ENCODE measurements at places on chromosomes 5 and 9.

- DNase-seq: peak; percentile 26
These were observed 206.8 kb downstream of the SAXO1 start for GRCh38 chr9:18826248-18826647.

DNA sequence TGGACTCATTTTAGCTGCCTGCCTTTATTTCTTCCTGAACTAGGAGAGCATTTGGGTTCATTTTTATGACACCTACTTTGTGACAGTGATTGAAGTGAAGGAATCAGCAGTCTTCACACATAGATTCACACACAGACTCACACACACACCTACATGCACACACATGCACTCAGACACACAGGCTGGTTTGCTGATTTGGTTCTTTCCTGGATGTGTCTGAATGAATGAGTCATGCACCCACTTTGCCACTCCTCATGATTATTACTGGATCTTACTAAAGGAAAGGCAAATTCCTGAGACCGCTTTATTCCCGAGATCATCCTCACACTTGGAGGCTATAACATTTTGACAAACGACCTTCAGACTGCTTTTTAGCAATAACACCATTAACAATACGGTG, 529.5 kb downstream of the AGTPBP1 start:
- DNase-seq: no peak

- peak; percentile 56 for DNase-seq
These were observed 466.1 kb downstream of the TLR4 start for GRCh38 chr9:118170032-118170955.

GRCh38 chr9:83636813-83637212, 13.9 kb downstream of the IDNK start:
- no peak for DNase-seq

- DNase-seq: no peak
These were observed 82.2 kb downstream of the SMIM23 start for GRCh38 chr5:171867786-171868185.

DNA sequence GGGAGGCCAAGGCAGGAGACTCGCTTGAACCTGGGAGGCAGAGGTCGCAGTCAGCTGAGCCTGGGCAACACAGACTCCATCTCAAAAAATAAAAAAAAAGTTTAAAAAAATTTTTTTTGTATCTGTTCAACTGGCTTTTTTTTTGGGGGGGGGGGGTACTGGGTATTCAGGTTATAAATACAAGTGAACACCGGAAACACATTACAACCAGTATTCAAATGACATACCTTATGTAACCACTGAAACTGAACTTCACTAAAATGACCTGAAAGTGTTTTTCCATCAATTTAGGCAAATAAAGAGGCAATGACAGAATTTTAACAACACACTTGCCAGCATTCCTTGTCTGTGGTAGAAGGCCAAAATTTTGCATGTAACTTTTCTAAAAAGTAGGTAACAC, 33.5 kb downstream of the STRBP start:
- DNase-seq: no peak

GRCh38 chr5:97480313-97480712, 297.3 kb upstream of the RIOK2 start:
- no peak for DNase-seq

- DNase-seq: no peak
These were observed 402.1 kb upstream of the SEMA6A start for GRCh38 chr5:116976767-116977166.

GRCh38 chr9:27430750-27431535, 93.1 kb upstream of the IFNK start:
- no peak for DNase-seq

- DNase-seq: no peak
These were observed 365.7 kb upstream of the PRR16 start for GRCh38 chr5:120098426-120098825.

DNA sequence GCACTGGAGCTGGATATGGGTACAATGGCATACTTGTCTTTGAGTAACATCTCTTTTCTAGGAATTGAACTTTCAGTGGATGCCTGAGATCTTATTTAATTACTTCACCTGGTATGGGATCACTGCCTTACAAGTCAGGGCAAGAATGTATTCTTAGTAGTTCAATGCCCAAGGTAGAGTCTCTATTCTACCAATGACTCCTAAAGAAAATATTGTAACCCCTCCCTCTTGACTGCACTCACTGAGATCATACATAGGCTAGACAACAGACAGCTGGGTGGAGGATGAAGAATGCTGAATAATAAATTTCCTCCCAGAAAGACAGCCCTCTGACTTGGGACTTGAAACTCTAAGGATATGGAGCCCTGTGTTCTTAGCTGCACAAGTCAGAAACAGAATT, 1216.3 kb upstream of the ACO1 start:
- DNase-seq: no peak

GRCh38 chr9:107309271-107309670, 26.2 kb downstream of the RAD23B start:
- no peak for DNase-seq

- no peak for DNase-seq
These were observed 117.8 kb upstream of the SARDH start for GRCh38 chr9:133855802-133856521.

DNA sequence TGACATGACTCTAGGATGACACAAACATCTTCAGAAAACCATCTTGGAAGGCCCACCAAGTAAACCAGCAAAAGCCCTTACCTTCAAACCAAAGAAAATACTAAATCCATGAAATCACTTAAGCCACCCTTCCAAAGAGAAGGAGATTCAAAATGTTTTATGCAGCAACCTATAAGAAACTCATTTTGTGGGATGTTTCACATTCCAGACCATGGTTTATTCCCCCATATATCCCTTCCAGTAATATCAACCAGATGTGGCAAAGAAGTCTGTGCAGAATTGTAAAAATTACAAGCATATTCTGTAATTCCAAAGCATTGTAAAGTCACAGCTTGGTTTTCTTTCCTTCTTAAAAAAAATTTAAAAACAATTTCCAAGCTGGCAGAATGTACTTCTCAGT, 117.4 kb downstream of the SLIT3 start:
- no peak for DNase-seq

- no peak for DNase-seq
These were observed 134.5 kb upstream of the SPEF2 start for GRCh38 chr5:35483191-35483590.

GRCh38 chr5:27158171-27158570, 119.8 kb upstream of the CDH9 start:
- DNase-seq: no peak

GRCh38 chr9:136117916-136118319, 757 bp downstream of the TMEM250 start:
- DNase-seq: no peak

- no peak for DNase-seq
These were observed 109.5 kb downstream of the TENT4A start for GRCh38 chr5:6822556-6823343.

- no peak for DNase-seq
These were observed 28.7 kb downstream of the GTF3C4 start for GRCh38 chr9:132698989-132699388.

GRCh38 chr9:127741831-127742434, 6.8 kb upstream of the TOR2A start:
- DNase-seq: no peak

DNA sequence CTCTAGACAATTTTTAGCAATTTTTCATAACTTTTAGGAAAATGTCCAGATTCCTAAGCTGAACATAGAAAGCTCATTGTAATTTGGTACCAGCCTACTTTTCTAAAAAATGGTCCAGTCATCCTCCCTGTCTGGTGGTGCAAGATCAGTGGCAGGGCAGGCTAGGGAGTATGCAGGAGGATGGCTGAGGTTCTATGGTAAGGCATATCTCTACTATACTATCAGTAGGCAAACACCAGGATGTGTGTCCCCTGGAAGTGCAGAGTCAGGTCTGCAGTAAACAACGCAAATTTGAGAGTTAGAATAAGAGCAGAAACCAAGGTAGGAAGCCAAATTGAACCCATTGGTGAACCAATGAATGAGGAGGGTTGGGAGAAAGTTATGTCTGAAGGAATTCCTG, 22.8 kb upstream of the RFX3 start:
- no peak for DNase-seq

GRCh38 chr5:132473019-132473531, 17.5 kb downstream of the IRF1 start:
- no peak for DNase-seq

- DNase-seq: no peak
These were observed 16.6 kb upstream of the ANP32B start for GRCh38 chr9:97966493-97966892.

GRCh38 chr5:40813698-40814281, 15.6 kb upstream of the PRKAA1 start:
- no peak for DNase-seq

DNA sequence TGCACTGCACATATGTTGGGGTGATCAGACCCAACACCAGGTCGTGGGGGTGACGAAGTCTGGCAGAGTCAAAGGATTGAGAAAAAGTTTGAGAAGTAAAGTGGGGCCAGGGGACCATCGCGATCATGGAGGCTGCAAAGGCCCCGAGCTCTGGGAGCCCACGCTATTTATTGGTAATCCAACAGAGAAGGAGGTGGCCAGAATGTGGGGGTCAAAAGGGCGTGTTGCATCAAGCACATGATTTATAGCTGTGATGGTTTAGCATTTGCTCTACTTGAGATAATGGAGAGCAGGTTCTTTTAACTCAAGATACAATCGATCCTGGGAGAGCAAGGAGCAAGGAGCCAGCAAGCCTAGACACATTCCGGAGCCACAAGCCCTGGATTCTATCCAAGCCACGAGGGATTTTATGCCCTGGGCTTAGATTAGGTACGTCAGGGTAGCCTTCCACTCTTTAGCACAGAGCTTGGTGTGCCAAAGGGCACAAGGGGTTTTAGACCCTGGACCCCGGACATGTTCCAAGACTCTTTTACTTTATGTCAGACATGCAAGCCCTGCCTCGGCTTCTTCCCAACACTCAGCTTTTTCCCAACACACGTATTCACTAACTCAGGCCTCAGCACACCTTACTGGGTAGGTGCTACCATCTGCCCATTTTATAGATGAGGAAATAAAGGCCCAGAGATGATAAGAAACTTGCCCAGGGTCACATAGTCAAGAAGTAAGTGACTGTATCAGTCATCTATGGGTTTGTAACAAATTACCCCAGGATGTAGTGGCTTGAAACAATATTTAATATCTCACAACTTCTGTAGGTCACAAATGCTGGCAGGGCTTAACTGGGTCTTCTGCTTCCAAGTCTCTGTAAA, 39.5 kb downstream of the NSUN2 start:
- no peak for DNase-seq

GRCh38 chr5:120405286-120405864, 58.7 kb upstream of the PRR16 start:
- no peak for DNase-seq

Data from NCI-H1105 (cell line).